Neural crest cell (in vitro differentiated cells): ENCODE measurements at places on chromosomes 12 and 14. TPM values are rescaled to one million over a fixed set of nuclear protein-coding genes. Genes with fewer than 3 reads are reported as not detected.
A peak's percentile ranks its signal among the peaks of the same experiment; 100 is the strongest.

IL31 gene
- not detected in 2 replicates for total RNA-seq

KSR2 gene
- total RNA-seq: 0.14 and 0.33 TPM in 2 replicates

IL22 gene
- total RNA-seq: not detected in 2 replicates

IGFBP6 gene
- total RNA-seq: 0.72 and 0.73 TPM in 2 replicates

CACNB3 gene
- total RNA-seq: 57.4 and 59.7 TPM in 2 replicates

RFX4 gene
- 52.1 and 53.8 TPM in 2 replicates for total RNA-seq

IQSEC3 gene
- total RNA-seq: 0.34 and 1.1 TPM in 2 replicates

NGB gene
- not detected in 2 replicates for total RNA-seq

- no peaks in the 10 kb centered on the region for H3K27me3 ChIP-seq
- no peak for DNase-seq
- H3K27ac ChIP-seq: no peak overlapping the region
- no peaks in the 10 kb centered on the region for H3K36me3 ChIP-seq
These were observed 161.1 kb downstream of the SUDS3 start for GRCh38 chr12:118537481-118537917.

GRCh38 chr12:51270951-51271518 is 820 bp upstream of the SMAGP start:
- no peak overlapping the region for H3K27ac ChIP-seq
- peaks cover 40% of the 10 kb centered on the region for H3K27me3 ChIP-seq
- peak overlapping the region; percentile 91 for H3K4me3 ChIP-seq
- peaks cover 10% of the 10 kb centered on the region for H3K4me1 ChIP-seq

GRCh38 chr14:69675877-69676416 is 64.6 kb downstream of the SUSD6 start:
- peaks cover 13% of the 10 kb centered on the region for H3K4me1 ChIP-seq
- H3K27ac ChIP-seq: no peak overlapping the region
- H3K4me3 ChIP-seq: no peak overlapping the region
- H3K27me3 ChIP-seq: no peaks in the 10 kb centered on the region

GRCh38 chr14:21711360-21711961 is 37.8 kb upstream of the OR4E1 start:
- H3K4me3 ChIP-seq: no peak overlapping the region
- no peaks in the 10 kb centered on the region for H3K4me1 ChIP-seq
- no peak overlapping the region for H3K27ac ChIP-seq
- H3K27me3 ChIP-seq: peaks cover 69% of the 10 kb centered on the region

DNA sequence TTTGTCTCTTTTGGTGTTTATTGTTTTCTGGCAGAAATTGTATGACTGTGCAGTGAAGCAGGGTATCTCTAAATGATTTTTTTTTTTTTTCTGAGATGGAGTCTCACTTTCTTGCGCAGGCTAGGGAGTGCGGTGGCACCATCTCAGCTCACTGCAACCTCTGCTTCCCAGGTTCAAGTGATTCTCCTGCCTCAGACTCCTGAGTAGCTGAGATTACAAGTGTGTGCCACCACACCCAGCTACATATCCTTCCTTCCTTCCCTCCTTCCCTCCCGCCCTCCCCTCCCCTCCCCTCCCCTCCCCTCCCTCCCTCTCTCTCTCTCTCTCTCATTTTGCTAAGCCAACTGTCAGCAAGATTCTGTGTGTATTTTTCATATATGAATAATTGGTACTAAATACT is 94.4 kb downstream of the PPHLN1 start:
- no peak for DNase-seq
- no peak overlapping the region for H3K4me3 ChIP-seq
- H3K36me3 ChIP-seq: peaks cover 10% of the 10 kb centered on the region
- no peaks in the 10 kb centered on the region for H3K4me1 ChIP-seq
- no peaks in the 10 kb centered on the region for H3K27me3 ChIP-seq
- no peak overlapping the region for H3K27ac ChIP-seq

DNA sequence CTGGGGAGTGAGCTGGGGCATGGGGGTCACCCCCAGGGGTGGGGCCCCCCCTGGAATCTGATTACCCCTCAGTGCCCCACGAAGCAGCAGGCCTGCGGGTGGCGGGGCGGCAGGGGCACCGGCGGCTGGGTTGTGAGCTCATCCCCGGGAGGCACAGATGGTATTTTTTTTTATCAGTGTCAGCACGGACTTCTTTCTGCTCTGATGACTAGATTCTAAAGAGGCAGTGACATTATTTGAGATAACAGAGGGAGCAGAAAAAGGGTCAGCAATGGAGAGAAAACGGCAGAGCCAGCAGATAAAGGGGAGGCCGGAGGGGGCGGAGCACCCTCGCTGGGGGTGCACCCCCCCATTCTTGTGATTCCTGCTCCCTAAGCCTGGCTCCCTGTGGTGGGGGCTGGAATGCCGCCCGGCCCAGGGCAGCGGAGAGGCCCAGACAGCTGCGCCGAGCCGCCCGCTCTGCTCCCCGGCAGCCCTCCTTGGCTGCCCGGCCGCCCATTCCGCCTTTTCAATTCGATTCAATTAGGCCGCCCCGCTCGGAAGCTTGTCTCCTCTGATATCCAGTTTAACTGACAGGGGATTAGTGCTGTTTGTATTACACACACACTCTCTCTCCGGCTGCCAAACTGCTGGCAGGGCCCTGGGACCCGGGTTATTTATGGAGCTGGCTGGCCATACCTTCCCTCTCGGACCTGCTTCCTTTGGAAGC is 32.9 kb downstream of the MVK start:
- no peak overlapping the region for H3K27ac ChIP-seq
- H3K27me3 ChIP-seq: peaks cover 7% of the 10 kb centered on the region
- peak; percentile 42 for DNase-seq

DNA sequence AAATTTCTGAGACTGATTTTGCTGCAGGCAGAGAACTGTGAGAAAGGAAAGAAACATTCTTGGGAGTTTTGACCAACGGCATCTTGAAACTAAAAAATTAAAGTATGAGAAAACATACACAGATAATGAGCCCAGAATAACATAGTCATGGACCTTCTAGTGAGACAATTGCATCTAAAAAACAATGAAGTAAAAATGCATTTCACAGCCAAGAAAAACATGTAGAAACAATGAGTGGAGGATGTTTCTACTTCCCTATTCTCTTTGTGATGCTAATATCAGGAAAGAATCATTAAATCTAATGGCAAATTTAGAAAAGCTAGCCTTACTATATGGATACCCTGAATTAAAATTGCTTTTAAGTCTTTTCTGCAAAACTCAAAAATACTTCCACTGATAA is 12.2 kb upstream of the PLEKHG7 start:
- H3K4me3 ChIP-seq: no peak overlapping the region
- peaks cover 3% of the 10 kb centered on the region for H3K36me3 ChIP-seq
- H3K27ac ChIP-seq: peak overlapping the region; percentile 29

GRCh38 chr14:79549515-79549914 is 661.8 kb downstream of the DIO2 start:
- no peaks in the 10 kb centered on the region for H3K36me3 ChIP-seq
- no peaks in the 10 kb centered on the region for H3K27me3 ChIP-seq
- DNase-seq: no peak
- H3K4me1 ChIP-seq: no peaks in the 10 kb centered on the region
- H3K27ac ChIP-seq: no peak overlapping the region

DNA sequence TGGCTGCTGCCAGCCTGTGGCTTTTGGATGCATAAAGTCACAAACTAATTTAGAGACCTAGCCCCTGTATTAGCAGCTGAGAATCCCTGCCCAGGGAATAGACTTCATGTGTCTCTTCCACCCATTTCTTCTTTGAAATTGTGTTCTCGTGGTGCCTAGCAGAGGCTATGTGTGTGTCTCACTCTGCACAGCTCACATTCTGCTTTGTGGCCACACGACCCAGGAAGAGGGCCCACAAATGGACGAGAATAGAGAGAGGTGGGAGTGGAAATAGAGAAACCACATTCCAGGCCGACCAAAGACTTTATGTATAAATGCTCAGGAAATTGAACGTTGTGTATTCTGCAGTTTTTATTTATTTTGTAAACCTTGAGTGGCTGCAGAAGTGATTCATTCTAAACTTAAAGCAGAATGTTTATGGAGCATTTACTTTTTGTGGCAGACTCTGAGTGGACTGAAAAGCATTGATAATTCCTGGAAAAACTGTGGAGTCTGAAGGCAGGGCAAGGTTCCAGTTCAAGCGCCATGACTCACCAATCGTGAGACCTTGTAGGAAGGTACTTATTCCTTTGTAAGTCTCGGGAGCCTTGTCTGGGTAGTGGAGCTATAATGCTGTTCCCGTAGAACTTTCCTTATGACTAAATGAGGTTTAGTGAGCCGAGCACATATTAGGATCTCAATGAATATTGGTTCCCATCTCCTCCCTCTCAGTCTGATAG is 9.1 kb downstream of the B4GALNT3 start:
- no peak overlapping the region for H3K4me3 ChIP-seq
- H3K27me3 ChIP-seq: peaks cover 18% of the 10 kb centered on the region
- no peaks in the 10 kb centered on the region for H3K36me3 ChIP-seq
- peaks cover 4% of the 10 kb centered on the region for H3K4me1 ChIP-seq
- DNase-seq: no peak

DNA sequence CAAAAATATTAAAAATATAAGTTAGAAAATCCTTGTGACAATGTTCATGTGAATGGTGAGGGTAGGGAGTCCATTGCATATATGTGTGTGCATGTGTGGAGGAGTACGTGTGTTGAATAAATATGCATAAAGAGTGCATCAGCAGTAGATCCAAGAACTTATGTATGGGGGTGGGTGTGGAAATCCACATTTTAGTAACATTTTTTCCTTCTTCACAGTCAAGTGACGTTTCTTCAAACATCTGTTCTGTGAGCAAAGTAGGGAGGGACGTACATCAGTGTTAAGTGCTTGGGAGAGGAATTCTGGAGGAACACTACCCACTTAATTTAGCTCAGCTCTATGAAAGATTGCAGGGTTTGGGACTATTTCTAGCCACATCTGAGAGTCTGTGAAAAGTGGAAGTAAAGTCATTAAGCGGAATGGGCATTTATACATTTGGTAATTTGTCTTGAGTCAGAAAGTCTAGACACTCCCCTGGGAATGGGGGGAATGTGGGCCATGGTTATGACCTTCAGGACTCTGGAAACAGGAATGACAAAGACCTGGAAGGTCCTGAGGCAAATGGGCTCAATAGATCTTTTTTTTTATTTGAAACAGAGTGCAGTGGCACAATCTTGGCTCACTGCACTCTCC is 156.4 kb upstream of the PLXNC1 start:
- no peak overlapping the region for H3K4me3 ChIP-seq
- no peak overlapping the region for H3K27ac ChIP-seq
- H3K36me3 ChIP-seq: no peaks in the 10 kb centered on the region
- no peak for DNase-seq

- no peak for DNase-seq
- H3K4me1 ChIP-seq: no peaks in the 10 kb centered on the region
- H3K4me3 ChIP-seq: no peak overlapping the region
- no peaks in the 10 kb centered on the region for H3K27me3 ChIP-seq
- no peak overlapping the region for H3K27ac ChIP-seq
These were observed 20.2 kb upstream of the P2RX4 start for GRCh38 chr12:121189619-121190155.
